Uterus (tissue), 4 donors: ENCODE measurements at places on chromosomes 5 and 9. TPM values are rescaled to one million over a fixed set of nuclear protein-coding genes. Genes with fewer than 3 reads are reported as not detected.

The PCAT7 gene
- not detected for total RNA-seq

The NAIF1 gene
- total RNA-seq, result 9.3 TPM

The PPP2R2B gene
- 0.26 TPM for total RNA-seq

The OR1J1 gene
- total RNA-seq, result not detected

The LURAP1L gene
- 1.5 TPM for total RNA-seq

The PTPN3 gene
- 2.6 TPM for total RNA-seq

DNA sequence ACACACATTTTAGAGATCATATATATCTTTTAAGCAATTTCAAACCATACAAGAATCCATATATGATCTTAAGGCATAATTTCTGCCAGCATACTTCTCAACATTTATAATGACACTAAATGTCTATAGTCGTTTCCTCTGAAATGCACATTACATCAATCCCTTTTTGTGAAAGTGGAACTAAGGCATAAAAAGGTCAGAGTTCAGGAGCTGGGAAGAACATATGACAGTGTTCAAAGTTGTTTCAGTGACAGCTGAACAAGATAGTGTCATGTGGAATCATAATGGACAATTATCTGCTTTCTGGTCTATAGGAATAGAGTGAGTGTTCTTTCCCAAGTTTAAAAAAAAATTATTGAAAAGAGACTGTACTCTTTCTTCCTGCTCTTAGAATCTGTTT lies 2.4 kb upstream of the MOB3B start:
- no peak overlapping the region for H3K4me3 ChIP-seq
- H3K27me3 ChIP-seq, result no peaks in the 10 kb centered on the region
- no peaks in the 10 kb centered on the region for H3K36me3 ChIP-seq

DNA sequence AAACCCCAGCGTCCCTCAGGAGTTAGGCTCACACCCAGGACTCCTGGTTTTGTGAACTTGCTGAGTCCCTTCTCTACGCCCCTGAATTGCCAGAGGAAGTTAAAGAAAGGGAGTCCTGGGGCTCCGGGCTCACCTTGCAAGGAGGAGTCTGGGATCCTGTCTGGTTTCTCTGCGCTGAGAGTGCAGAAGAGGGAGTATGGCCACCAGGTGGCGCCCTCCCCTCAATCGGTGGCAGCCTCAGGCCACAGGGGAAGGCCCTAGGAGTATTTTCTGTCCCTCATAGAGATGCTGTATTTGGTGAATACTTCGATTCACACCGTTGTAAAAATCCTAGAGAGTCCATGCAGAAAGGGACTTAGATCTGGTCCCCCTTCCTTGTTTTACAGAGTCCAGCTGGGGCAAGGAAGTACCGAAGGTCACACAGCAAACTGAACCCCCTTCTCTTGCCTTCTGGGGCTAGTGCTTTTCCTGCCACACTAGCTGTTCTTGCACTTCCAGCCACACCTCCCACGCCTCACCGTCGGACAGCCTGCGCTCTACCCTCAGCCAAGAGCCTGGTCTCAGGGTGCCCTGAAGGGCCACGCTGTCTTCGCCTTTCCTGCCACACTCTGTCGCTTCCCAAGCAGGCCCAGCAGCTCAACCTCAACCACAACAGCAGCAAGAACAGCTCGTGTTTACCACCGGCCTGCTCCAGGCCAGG lies 10.2 kb downstream of the HAND1 start:
- no peaks in the 10 kb centered on the region for H3K4me1 ChIP-seq
- no peak overlapping the region for H3K4me3 ChIP-seq
- peaks cover 18% of the 10 kb centered on the region for H3K27me3 ChIP-seq
- peak; percentile 55 for DNase-seq
- no peaks in the 10 kb centered on the region for H3K36me3 ChIP-seq

DNA sequence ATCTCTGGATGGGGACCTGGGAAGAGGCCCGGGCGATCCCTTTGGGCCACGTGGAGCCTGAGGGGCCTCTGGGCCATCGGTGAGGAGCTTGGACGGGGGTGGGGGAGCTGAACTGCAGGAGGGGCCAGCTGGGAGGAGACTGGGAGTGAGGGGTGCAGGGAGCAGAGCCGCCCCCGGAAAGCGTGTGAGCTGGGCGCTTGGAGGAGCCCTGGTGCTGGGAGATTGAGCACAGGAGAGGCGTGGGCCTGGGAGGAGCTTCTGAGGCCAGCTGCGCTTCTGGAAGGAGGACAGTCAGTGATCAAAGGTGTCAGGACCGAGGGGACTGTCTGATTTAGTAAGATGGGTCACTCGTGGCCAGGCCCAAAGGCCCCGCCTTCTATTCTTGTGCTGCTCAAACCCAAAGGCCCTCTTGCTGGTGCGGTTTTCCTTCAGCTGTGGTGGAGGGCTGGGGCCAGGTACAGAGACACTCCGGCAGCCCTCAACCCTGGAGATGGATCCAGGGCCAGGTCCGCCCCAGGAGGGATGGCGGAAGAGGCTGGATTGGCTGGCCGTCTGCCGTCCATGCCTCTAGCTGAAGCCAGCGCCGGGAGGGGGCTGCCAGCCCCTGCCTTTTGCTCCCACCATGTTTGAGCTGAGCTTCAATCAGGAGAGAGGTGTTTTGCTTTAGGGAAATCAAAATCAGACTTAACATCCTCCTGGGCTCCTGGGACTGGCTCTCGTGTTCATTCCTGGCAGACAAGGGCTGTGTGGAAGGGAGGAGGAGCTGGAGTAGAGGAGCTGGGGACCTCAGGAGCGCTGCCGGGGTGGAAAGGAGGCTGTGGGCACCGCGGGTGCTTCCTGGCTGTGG lies 21.6 kb downstream of the NCS1 start:
- no peak for DNase-seq
- H3K36me3 ChIP-seq, result no peaks in the 10 kb centered on the region
- peak overlapping the region; percentile 71 for H3K27ac ChIP-seq
- no peaks in the 10 kb centered on the region for H3K27me3 ChIP-seq
- no peaks in the 10 kb centered on the region for H3K4me1 ChIP-seq

- H3K27ac ChIP-seq, result no peak overlapping the region
- no peaks in the 10 kb centered on the region for H3K36me3 ChIP-seq
- no peak overlapping the region for H3K4me3 ChIP-seq
- no peak for DNase-seq
Measured at GRCh38 chr5:157431544-157432200, 28.3 kb upstream of the NIPAL4 start.

DNA sequence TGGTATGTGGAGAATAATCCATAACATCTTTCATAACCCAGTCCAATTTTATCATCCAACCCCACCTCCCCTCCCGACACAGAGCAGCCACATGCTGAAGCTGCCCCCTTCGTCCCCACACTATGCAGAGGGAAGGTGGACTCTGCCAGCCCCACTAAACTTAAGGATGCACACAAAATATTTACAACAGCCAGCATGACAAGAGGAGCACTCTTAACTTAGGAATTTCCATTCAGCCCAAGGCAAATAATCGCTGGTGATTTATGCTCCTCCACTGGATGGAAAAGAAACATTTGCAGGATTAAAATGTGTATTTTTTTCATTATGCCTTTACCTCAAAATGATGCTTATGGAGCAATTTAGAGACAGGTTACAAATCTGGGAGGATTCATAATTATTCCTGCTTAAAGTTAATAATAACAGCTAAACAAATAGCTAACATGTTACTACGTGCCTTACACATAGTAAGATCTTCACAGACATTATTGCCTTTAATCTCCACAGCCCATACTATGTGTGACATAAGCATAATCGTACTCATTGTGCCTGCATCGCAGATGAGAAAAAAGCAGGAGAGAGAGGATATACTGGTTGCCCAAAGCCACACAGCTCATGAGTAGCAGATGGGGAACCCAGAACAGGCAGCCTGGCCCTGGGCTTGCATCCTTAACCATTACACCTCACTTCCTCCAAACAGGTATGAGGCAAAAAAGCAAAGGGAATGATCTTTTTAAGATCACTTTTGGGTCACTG lies 92.6 kb downstream of the GLIS3 start:
- peaks cover 8% of the 10 kb centered on the region for H3K4me1 ChIP-seq
- H3K27me3 ChIP-seq, result no peaks in the 10 kb centered on the region
- no peaks in the 10 kb centered on the region for H3K36me3 ChIP-seq
- no peak for DNase-seq

- H3K36me3 ChIP-seq, result no peaks in the 10 kb centered on the region
- no peak for DNase-seq
- no peaks in the 10 kb centered on the region for H3K4me1 ChIP-seq
- no peak overlapping the region for H3K4me3 ChIP-seq
- H3K27ac ChIP-seq, result no peak overlapping the region
Measured at GRCh38 chr9:20209391-20210340, 412.6 kb downstream of the MLLT3 start.

GRCh38 chr5:176851871-176852658 lies 41.7 kb downstream of the UNC5A start:
- H3K36me3 ChIP-seq, result no peaks in the 10 kb centered on the region
- peaks cover 3% of the 10 kb centered on the region for H3K27me3 ChIP-seq
- H3K4me1 ChIP-seq, result no peaks in the 10 kb centered on the region

- no peak overlapping the region for H3K4me3 ChIP-seq
- peaks cover 30% of the 10 kb centered on the region for H3K27me3 ChIP-seq
- no peak for DNase-seq
- H3K36me3 ChIP-seq, result no peaks in the 10 kb centered on the region
- H3K27ac ChIP-seq, result no peak overlapping the region
Measured at GRCh38 chr5:174725991-174726601, 1.7 kb downstream of the MSX2 start.

DNA sequence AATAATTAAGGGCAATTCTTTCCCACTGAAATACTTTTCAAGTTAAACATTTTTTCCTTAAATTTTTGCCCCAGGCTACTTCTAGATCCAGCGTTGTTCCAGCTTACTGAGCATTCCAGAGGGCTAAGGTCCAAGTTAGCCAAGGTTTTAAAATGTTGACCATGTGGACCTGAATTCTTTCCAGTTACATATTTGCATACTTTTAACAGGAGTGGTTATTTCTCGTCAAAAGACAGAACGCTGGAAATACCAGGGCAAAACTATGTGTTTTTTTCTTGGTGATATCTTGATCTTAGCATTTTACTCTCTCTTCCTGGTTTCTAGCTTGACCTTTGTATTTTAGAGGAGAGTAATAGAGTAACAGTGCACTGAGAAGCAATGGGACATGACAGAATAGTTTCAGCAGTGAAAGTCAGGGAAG lies 32.8 kb downstream of the TMC1 start:
- H3K4me1 ChIP-seq, result no peaks in the 10 kb centered on the region
- peak overlapping the region; percentile 23 for H3K27ac ChIP-seq
- H3K36me3 ChIP-seq, result no peaks in the 10 kb centered on the region
- DNase-seq, result no peak
- H3K4me3 ChIP-seq, result no peak overlapping the region

DNA sequence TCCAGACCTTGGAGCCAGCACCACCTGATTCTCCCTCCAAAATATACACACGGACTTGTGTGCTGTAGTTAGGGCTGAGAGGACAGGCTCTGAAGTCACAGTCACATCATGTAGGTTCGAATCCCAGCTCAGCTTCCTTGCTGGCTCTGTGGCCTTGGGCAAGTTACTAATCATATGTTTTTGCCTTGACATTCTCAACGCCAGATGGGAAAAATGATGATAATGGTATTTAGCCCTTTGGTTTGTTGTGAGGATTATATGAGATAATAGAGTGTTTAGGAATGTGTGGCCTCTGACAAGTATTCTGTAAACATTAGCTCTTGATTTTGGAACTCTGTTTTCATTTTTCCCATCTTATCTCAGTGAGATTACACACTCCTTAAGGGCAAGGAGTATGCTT lies 72.5 kb downstream of the PLAC8L1 start:
- no peak for DNase-seq
- H3K4me1 ChIP-seq, result no peaks in the 10 kb centered on the region
- no peaks in the 10 kb centered on the region for H3K27me3 ChIP-seq
- H3K27ac ChIP-seq, result no peak overlapping the region

- no peaks in the 10 kb centered on the region for H3K36me3 ChIP-seq
- no peak overlapping the region for H3K4me3 ChIP-seq
- no peaks in the 10 kb centered on the region for H3K4me1 ChIP-seq
Measured at GRCh38 chr5:139104577-139105276, 93.4 kb downstream of the SIL1 start.

DNA sequence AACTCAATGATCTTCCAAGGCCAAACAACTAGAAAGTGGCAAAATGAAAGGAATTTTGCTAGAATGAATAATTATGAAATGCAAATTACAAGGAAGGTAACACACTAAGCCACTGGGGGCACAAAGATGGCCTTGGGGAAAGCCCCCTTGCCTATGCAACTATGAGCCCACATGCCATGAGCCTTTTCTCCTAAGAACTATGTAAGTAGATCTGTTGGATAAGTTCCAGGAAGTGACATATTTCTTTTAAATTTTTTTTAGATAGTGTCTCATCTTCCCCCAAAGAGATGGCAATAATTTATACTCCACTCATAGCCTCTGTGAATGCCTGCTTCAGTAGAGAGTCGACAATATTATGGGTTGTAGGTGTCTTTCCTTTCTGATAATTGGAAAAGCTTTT lies 257.8 kb downstream of the AUH start:
- no peaks in the 10 kb centered on the region for H3K27me3 ChIP-seq
- H3K27ac ChIP-seq, result no peak overlapping the region
- H3K4me3 ChIP-seq, result no peak overlapping the region
- no peak for DNase-seq

DNA sequence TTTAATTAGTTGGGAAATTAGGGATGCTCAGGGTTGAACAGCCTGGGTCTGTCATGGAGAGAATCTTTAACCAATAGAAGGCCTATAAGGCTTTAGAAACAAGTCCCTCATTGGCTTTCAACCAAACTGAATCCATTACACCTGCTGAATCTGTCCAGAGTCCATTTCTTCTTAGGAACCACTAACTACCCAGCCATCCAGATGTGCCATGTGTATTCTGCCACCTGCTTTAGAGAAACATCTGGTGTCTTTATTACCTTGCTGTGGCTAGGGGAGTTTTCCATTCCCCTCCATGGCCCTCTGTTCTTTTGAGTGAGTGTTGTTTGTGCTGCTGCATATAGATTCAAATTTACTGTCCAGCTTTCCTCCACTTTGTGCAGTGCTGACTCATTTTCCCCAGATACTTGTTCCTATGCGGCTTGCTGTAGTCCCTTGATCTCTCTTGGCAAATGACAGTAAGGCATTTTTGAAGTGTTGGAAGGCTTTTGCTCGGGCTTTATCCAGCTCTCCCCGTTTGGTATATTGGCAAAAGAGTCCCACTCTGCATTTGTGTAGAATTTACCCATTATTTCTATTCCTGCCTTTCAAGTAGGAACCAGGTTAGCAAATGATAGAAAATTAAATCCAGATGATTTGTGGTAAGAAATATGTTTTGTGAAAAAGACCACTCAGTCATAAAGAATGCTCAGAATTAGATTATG lies 54.6 kb downstream of the NLN start:
- no peaks in the 10 kb centered on the region for H3K36me3 ChIP-seq
- H3K4me1 ChIP-seq, result no peaks in the 10 kb centered on the region
- no peaks in the 10 kb centered on the region for H3K27me3 ChIP-seq
- DNase-seq, result no peak
- H3K27ac ChIP-seq, result no peak overlapping the region

GRCh38 chr5:120568711-120569110 lies 104.6 kb downstream of the PRR16 start:
- no peak overlapping the region for H3K4me3 ChIP-seq
- H3K27ac ChIP-seq, result no peak overlapping the region
- DNase-seq, result no peak
- H3K27me3 ChIP-seq, result no peaks in the 10 kb centered on the region
- no peaks in the 10 kb centered on the region for H3K4me1 ChIP-seq

DNA sequence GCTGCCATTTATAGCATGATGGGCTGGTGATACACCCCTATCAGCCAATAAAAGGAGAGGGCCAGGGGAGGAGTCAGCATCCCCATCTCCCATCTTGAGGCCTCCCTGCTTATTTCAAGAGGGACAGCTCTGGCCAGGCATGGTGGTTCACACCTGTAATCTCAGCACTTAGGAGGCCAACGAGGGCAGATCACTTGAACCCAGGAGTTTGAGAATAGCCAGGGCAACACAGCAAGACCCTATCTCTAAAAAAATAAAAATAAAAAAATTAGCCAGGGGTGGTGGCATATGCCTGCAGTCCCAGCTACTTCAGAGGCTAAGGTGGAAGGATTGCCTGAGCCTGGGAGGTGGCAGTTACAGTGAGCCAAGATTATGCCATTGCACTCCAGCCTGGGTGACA lies 9.8 kb downstream of the REXO4 start:
- DNase-seq, result no peak
- no peak overlapping the region for H3K27ac ChIP-seq
- no peaks in the 10 kb centered on the region for H3K27me3 ChIP-seq
- no peaks in the 10 kb centered on the region for H3K4me1 ChIP-seq
